ENCODE measurements at places on chromosomes 13 and 19.
A peak's percentile ranks its signal among the peaks of the same experiment; 100 is the strongest.

DNA sequence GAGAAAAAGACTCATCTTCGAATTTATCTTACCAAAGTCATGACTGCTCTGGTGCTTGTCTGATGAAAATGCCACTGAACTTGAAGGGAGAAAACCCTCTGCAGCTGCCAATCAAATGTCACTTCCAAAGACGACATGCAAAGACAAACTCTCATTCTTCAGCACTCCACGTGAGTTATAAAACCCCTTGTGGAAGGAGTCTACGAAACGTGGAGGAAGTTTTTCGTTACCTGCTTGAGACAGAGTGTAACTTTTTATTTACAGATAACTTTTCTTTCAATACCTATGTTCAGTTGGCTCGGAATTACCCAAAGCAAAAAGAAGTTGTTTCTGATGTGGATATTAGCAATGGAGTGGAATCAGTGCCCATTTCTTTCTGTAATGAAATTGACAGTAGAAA, 19.2 kb upstream of the PHF11 start:
- no peak for DNase-seq

DNA sequence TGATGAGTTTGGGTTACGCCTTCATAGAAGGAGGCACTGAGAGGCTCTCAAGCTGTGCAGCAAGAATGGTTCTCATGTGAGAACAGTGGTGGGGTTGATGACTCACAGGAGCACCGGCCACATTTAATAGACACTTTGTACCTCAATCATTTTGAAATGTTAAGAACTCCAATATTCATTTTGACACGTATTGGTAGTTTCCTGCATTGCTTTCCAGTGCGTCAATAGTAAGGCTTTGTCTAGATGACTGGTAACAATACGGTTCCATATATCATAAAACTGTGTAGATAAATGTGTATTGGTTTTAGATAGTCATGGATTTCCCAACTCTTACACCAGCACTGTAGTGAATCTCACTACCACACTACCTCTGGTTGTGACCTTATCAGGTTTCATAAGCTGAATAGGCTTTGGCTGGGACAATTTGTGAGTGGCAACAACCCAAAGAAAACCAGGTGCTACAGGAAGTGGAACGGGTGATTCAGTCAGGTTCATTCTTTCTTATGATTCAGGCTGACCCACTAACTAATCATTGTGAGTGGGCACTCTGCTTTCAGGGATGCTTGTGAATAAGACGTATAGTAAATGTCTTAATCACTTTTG, 362.6 kb downstream of the KLF5 start:
- DNase-seq = peak; percentile 2

GRCh38 chr13:24271601-24272451, 37.6 kb upstream of the C1QTNF9 start:
- no peak for DNase-seq

- DNase-seq = no peak
These were observed 280.8 kb downstream of the ABCC4 start for GRCh38 chr13:95020298-95020987.

- DNase-seq = no peak
These were observed 2.9 kb upstream of the RCN3 start for GRCh38 chr19:49524812-49525455.

DNA sequence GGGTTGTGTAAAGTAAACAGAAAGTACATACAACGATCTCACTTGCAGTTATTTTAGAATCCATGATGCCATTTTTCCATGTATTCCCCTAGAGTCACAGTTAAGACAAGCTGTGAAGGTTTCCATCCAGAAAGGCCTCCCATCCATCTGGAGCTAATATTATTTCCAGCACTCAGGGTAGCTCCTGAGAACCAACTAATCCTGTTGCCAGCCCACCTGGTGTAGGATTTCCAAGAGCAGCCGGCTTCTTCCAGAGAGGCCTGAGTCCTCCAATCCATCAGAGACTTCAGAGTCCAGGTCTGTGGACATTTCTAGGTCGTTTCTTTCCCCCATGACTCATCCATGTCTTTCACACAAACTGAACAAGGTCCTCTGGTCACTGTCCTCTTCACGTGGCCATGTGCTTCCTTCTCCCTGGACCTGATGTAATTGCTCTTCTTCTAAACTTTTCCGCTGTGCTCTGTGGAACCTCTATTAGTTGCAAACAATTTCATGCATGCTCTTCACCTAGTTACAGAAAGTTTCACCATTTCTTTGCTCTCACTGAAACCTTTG, 270.3 kb upstream of the TMTC4 start:
- no peak for DNase-seq

GRCh38 chr13:96684907-96685306, 309.4 kb downstream of the OXGR1 start:
- DNase-seq = no peak

- no peak for DNase-seq
These were observed 49.5 kb downstream of the CRYL1 start for GRCh38 chr13:20475927-20476691.

DNA sequence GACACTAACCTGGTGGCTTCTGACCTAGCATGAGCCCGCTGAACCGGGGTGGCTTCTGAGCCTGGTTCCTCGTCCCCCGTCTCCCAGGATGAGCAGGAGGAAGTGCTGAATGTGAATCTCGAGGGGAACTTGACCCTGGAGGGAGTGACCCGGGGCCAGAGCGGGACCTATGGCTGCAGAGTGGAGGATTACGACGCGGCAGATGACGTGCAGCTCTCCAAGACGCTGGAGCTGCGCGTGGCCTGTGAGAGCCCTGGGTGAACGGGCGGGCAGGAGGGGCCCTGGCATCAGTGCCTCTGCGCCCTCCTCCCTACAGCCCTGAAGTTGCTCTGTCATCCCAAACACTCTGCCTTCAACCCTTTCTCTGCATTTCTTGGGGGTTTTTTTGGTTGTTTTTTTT, 5.6 kb downstream of the BCAM start:
- DNase-seq = no peak

DNA sequence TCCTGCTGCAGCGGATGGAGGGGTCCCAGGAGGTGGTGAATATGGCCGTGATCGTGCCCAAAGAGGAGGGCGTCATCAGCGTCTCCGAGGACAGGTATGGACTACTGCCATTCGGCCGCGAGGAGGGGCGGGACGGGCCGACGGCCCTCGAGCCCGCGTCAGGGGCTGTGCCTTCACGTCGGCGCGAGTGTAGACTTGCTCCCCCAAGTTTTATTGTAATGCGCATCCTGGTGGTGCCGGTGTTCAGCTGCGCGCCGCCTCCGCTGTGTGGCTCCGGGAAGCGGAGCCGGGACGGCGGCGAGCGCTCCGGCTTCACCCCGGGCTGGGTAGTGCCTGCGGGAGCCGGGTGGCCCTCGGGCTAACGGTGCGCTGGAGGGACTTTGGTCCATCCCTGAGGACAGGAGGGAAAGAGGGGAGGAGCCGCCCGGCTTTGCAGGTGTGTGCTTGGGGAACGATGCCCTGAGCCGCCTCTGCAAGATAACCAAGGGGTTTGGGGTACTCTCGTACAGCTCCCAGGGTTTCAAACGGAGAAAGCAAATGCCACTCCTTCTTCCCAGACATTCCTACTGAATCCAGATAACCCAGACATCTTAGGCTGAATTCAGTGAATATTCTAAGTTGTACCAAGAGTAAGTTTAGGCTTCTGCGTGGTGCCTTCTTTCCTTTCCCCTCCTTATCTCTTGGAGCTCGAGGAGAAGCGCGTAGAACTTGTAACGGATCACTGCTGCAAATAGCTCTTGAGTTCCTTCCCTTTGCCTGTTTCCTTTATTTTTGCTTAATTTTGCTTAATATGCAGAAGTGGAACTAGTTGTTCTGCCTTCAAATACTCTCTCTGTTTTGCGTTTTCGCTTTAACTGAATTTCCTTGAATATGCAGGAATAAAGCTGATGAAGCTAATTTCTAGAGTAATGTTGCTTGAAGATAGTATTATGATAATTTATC, 740 bp downstream of the WDFY2 start:
- DNase-seq = peak; percentile 31

- no peak for DNase-seq
These were observed 48.8 kb upstream of the RAP2A start for GRCh38 chr13:97385146-97385545.

DNA sequence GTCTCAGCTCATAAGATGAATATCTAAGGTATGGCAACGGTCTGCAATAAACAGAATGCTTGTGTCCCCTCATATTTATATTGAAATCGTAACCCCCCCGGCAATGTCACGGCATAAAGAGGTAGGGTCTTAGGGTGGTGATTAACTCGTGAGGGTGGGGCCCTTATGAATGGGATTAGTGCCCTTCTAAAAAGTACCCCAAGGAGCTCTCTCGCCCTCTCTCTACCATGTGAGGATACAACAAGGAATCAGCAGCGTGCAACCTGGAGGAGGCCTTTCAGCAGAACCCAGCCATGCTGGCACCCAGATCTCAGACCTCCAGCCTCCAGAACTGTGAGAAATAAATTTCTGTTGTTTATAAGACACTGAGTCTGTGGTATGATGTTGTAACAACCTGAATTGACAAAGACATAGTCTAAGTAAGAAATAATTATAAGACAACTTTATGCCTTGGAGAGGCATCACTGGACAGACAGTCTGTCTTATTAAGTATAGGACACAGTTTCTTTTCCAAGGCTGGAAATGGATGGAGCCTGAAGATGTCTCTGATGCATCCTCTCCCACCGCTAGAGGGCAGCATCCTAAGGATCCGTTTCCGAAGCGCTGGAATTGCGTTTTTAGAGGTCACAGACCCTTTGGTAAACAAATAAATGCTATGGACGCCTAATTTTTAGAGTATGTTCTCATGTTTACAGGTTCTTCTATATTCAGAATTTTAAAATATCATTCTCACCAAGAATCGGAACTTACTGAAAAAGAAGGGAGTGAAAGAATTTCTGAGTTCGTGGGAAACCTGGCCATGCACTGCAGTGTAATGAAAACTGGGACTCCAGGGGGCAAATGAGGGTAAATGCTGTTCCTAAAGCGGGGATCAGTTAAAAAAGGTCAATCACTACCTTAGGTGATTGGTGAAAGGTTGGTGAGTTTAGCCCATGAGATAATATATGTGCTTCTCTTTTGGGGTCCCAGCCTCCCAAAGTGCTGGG, 13.3 kb upstream of the LEUTX start:
- peak; percentile 82 for DNase-seq

DNA sequence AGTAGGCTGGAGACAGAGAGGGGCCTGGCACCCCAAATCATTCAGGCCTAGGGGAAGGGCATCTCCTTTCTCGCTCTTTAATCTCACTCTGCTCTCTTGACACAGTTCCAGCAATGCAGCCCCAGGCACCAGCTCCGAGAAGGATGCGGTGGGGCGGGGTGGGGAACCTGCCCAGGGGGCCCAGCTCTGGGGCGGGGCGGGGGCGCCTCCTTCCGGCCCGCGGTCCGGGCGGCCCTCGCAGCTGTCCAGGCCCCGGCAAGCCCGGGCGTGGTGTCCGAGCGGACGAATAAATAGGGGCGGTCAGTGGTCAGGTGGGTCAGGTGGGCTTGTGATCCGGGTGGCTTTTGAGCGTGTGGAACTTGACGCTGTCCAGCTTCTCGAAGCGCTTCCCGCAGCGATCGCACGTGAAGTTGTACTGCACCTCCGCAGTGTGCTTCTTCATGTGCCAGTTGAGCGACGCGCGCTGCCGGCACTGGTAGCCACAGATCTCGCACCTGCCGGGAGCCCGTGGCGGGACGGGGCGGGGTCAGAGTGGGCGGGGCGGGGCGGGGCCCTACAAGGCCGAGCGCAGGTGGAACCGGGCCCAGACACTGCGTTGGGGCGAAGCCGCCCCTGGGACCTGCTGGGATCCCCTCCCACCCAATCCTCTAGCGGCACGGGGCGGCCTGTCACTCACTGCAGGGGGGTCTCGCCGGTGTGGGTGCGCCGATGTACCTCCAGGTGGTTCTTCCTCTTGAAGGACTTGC, 2.7 kb upstream of the ELAVL3 start:
- DNase-seq = no peak

DNA sequence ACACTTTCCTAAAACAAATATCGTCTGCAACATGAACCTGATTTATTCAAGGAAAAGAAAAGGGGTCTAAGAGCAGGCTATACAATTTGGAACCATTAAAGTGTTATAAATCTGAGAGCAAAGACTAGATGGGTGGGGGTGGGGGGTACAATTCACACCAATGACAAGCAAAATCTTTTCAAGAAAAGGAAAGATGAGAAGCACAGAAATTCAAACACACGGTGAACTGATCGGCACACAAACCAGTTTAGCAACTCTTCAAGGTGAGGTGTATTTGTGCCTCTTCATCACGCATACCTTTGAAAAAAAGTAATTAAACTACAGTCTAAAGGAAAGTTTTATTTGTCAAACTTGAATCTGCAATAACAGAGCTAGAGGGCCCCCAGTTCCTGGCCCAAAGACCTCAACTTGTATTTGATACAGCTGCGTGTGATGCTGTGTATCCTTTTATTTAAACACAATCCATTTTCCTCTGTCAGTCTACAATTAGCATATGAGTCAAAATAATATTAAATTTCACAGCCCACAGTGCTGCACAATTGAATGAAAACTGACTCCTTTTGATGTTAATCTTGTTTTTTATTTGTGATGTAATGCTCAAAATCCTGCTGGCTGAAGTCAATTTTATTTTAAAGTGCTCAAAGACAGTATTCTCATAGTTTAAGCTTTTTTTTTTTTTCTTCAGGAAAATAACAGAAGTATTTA, 14.2 kb downstream of the EFNB2 start:
- DNase-seq = no peak

GRCh38 chr19:41565379-41565720, 10.6 kb upstream of the CEACAM21 start:
- no peak for DNase-seq

GRCh38 chr19:39413911-39414608, 1.6 kb downstream of the PLEKHG2 start:
- DNase-seq = peak; percentile 31

DNA sequence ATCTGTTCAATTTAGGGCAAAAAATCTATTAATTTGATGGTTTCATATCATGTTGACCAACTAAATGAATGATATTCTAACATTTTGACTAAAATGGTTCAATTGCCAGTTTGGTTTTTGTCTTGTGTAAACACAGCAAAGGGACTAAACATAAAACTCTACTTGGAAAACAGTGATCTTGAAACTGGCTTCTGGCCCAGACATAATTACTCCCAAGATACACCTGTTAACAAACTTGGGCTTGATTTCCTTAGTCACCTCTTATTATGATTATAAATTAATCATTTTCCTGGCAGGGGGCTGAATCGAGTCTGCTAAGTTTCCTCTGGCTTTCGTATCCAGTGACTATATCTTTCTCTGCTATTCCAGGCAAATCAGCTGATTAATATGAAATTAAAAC, 78.0 kb upstream of the OXGR1 start:
- DNase-seq = no peak

DNA sequence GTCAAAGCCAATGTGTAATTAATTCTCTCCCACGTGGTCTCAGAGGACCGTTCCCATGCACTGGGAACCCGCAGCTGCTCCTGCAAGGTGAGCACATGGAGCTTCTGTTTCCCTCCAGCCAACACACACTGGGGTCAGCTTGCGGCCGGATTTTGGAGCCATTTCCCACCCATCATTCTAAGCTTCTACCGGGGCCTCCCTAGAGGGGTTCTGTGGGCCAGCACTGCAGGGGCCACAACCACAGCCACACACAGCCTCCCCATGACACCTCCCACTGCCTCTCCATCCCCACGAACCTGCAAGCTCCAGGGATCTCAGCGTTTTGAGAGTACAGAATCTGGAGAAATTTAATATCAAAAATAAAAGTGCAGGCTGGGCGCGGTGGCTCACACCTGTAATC, 120.7 kb upstream of the SOX1 start:
- no peak for DNase-seq
